ENCODE measurements at places on chromosomes 3 and 15.

DNA sequence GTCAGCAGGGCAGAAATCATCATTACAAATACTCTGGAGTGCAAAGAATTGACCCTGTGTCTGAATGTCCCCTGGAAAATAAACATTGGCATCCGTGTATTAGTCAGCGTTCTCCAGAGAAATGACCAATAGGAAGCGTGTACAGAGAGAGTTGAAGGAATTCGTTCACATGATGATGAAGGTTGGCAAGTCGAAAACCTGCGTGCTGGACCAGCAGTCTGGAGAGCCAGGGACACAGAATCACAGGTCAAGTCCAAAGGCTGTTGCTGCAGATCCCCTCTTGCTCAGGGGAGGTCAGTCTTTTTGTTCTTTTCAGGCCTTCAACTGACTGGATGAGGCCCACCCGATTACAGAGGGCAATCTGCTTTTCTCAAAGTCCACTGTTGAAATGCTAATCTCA is 16.6 kb downstream of the GP9 start:
- DNase-seq, result peak; percentile 24

- no peak for DNase-seq
These were observed 253.8 kb upstream of the RARB start for GRCh38 chr3:25174251-25174650.

- DNase-seq, result no peak
These were observed 22.9 kb downstream of the EXOG start for GRCh38 chr3:38519000-38519399.

- no peak for DNase-seq
These were observed 50.1 kb downstream of the TLE3 start for GRCh38 chr15:70047386-70048197.

DNA sequence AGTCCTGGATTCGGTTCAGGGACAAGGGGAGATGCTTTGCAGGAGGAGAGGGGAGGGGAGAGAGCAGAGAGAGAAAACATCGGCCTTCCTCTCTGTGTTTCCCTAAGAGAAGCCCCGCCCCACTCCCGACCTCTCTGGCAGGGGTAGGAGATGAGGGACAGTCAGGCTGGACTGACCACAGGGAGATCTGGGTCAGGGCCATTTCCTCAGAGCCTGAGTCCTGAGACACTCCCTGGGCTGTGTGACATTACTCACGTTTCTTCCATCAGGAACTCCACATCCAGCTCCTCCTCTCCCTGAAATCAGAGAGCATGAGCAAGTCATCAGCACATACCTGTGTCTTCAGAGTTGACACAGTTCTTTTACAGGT is 9.1 kb downstream of the PLA2G4D start:
- no peak for DNase-seq

GRCh38 chr3:29754346-29754745 is 473.5 kb downstream of the RBMS3 start:
- DNase-seq, result no peak

All from aorta (tissue), 5 donors.